Hematopoietic multipotent progenitor cell (in vitro differentiated cells): ENCODE measurements at places on chromosomes 6 and 20. TPM values are rescaled to one million over a fixed set of nuclear protein-coding genes. Genes with fewer than 3 reads are reported as not detected.

Gene PLEKHG1
- total RNA-seq, result 1.9 TPM

Gene ECT2L
- not detected for total RNA-seq

Gene KIF25
- total RNA-seq, result not detected

DNA sequence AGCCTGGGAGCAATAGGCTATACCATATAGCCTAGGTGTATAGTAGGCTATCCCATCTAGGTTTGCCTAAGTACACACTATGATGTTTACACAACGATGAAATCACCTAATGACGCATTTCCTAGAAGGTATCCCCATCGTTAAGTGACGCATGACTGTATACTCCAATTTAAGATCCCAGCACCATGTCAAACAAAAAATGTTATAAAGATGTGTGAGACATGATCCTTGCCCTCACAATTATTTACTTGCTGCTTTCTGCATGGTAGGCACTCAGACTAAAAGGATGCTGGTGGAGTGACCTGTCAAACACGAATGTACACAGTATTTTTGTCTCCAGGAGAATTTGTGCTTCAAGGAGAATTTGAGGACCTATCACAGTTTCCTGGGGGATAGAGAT is 32.3 kb downstream of the SNAP25 start:
- no peak for DNase-seq

GRCh38 chr6:149855741-149856140 is 8.4 kb downstream of the LRP11 start:
- DNase-seq, result no peak

- no peak for DNase-seq
Observed at GRCh38 chr6:105151644-105152043, 28.2 kb downstream of the POPDC3 start.

- DNase-seq, result no peak
Observed at GRCh38 chr6:27662769-27663168, 189.9 kb upstream of the ZNF184 start.

DNA sequence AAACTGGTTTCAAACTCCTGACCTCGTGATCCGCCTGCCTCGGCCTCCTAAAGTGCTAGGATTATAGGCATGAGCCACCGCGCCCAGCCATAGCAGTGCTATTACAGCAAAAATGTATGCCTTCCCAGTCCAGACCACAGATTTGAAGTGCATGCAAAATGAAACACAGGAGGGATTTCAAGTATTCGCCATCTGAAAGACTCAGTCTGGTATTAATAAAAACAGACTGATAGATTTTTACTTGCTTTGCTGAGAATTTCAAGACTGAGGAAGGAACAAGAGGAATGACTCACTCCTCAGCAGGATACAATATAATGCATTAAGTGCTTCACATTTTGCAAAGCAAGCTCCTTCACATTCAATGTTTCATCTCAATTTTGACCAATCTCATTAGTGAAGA is 134.9 kb downstream of the TMEM200A start:
- DNase-seq, result no peak

DNA sequence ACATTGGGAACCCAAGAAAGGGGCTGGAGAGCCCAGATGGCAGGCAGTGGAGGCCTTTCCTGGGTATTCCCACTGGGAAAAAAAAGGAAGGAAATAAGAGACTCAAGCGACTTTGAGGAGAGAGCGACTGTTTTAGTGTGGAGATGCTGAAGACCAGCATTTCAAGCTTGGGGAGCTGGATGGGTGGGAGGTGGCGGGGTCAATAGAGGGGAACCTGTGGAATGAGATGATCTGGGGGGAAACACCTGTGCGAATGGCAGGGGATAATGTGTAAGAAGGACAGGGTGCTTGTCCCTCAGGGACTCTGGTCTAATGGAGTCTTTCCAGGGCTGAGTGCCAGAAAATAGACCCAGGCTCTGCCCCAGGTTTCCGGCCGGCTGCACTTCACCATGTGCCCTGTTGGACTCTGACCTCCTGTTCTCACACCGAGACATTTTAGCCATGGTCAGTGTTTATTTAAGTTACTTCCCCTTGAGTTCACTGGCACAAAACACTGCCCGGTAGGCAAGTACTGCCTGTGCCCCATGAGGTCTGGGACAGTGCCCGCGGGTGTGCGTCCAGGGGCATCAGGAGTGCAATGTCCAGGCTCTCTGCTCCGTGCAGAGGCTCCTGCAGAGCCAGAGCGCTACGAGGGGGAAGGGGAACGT is 50.4 kb upstream of the NKX2-2 start:
- DNase-seq, result no peak
